NCI-H524 (cell line): ENCODE measurements at places on chromosomes 7 and 10.

GRCh38 chr10:89399956-89400355 lies 7.5 kb downstream of the IFIT1 start:
- DNase-seq, result no peak

GRCh38 chr7:133054162-133054840 lies 27.6 kb downstream of the CHCHD3 start:
- no peak for DNase-seq

GRCh38 chr10:11425676-11426075 lies 185.8 kb downstream of the USP6NL start:
- no peak for DNase-seq

GRCh38 chr10:96287392-96288105 lies 16.2 kb upstream of the BLNK start:
- no peak for DNase-seq

DNA sequence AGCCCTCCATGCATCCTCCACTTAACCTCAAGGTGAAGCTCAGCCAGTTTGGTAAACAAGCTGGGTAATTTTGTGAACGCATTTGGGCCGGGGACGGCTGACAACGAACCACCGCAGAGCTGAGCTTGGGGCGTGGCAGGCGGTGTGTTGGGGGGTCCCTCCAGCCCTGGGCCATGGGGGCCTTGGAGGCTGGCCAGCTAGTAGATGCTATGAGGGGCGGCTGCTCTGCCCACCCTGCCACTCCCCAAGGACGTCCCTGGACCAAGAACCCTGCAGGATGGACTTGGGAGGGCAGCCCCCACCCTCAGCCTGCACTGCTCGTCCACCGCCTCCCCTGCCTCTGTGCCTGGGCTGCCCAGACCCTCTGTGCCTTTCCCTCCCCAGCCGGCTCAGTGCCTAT lies 12.0 kb upstream of the SCART1 start:
- DNase-seq, result no peak

DNA sequence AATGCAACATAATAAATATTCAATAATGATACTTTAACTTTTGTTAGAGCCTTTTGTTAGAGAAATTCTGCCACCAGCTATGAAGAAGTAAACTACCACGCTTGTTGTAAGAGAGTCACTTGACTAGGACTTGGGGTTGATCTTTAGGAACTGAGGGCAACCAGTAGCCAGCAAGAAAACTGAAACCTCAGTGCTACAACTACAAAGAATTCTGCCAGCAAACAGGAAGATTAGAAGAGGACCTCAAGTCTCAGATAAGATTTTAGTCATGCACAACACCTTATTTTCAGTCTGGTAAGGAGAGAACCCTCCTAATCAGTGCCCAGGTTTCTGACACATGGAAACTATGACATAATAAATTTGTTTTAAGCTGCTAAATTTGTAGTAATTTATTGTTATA lies 498.3 kb upstream of the STEAP1 start:
- no peak for DNase-seq

GRCh38 chr10:100970914-100971811 lies 1.9 kb downstream of the SEMA4G start:
- no peak for DNase-seq

GRCh38 chr10:97007417-97007816 lies 175.3 kb downstream of the LCOR start:
- DNase-seq, result no peak

GRCh38 chr10:21318540-21319167 lies 206.8 kb downstream of the SKIDA1 start:
- DNase-seq, result no peak

GRCh38 chr10:119409906-119410305 lies 132.6 kb downstream of the RGS10 start:
- no peak for DNase-seq

DNA sequence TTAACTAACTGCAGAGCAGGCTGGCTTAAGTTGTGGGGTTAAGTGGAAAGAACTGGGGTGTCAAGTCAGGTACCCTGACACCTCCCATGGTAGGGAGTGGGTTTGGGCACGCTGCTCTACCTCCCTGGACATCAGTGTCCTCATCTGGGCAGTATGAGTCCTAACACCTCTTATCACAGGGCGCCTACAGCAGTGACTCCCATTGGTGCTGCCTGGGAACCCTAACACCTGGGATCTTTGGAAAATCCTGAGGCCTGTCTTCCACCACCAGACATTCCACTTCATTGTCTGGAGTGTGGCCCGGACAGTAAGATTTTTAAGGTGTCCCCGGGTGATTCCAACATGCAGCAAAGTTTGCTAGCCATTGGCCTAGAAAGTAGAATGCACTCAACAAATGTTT lies 239.1 kb downstream of the SKAP2 start:
- DNase-seq, result no peak

DNA sequence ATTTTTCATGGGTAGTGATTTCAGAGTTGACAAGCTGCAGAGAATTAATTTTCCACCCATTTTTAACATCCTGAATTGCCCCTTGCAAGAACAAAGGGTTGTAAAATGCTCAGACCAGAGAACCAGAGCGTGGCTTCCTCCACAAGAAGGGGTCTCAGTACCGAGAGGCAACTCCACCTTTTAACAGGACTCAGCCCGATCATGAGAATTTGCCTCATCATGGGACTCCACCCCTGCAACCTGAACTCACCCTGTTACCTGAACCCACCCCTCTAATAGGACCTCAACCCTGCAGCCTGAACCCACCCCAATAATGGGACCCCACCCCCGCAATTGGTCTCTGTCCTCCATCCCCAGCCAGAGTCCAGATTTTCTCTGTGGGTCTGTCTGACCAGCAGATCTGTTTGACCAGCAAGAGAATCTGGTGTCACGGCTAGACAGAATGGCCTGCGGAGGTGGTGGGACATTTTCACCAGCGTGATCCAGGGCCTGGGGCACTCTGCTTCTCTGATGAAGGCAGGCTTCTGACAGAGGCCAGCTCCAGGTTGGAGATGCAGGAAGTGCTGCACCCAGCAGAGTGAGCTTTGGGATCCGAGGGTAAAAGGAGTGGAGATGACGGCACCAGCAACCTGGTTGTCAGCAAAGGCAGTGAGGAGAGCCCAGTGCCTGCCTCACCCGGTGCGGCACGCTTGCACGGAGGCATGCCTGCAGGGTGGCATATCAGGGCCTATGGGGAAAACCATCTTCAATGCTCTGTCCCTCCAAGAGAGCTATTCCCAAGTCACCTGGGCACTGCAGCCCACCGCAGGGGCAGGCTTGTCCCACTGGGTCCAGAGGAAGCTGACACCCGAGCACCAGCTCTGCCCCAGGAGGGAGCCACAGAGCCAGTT lies 136.6 kb downstream of the TCERG1L start:
- DNase-seq, result no peak

- DNase-seq, result no peak
These were observed 75.5 kb downstream of the GRID1 start for GRCh38 chr10:86290933-86291615.

DNA sequence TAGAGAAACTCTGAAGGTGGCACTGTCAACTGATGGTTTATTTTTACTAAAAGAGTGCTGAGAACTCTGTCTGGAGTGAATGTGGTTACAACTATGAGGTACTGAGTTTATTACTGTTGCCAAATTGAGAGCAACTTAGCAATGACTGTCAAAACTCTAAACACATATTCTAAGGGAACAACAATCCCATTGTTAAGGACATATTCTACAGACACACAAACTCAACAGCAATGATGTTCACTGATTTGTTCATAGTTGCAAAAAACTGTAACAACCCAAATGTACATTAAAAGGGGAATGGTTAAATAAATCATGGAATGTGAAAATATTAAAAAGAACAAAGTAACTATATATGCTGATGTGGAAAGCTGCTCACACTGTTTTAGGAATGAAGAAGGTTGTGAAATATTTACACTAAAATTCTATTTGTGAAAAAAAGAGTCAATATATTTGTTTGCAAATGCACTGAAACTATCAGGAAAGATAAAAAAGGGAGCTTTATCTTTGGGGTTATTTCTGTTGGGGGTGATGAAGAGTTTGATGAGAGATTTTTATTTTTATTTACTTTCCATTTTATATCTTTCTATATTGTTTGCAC lies 12.9 kb downstream of the PON2 start:
- no peak for DNase-seq

- DNase-seq, result peak; percentile 50
These were observed 70.6 kb upstream of the PIK3CG start for GRCh38 chr7:106794276-106795083.

GRCh38 chr10:70785190-70785589 lies at the start of gene TBATA:
TSS of gene TBATA (minus strand) at chr10:70785377. CDS start at chr10:70783379, 1,998 bp downstream.
- no peak for DNase-seq

DNA sequence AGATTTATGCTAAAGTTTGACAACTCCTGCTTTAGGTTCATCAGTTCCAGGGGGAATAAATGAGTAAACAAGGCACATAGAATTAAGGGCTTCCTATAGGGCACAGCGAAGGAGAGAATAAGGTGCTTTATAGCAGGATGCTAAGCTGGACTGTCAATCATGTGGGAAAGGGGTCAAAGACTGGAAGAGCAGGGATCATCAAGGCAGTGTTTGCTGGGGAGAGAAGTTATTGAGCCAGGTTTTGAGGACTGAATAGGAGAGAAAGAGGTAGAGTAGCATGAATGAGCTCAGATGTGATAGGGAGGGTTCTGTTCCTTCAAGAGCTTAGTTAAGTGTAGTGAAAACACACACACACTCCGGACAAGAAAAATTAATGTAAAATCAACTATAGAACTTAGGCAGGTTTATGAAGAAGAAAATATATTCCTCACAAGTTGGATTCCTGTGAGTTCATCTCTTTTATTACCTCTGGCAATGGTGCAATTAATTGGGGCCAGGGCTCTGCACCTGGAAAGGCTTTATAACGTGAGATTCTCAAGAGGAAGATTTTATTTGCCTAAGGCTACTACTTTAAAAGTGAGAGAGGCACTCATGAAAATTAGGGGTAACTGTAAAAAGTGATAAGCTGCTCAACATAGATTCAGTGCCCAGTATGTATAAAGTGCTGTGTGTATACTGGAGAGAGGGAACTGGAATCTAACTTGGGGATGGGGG lies 222.4 kb downstream of the AUTS2 start:
- DNase-seq, result no peak

- no peak for DNase-seq
These were observed 965.5 kb downstream of the GRID1 start for GRCh38 chr10:85400981-85401695.

DNA sequence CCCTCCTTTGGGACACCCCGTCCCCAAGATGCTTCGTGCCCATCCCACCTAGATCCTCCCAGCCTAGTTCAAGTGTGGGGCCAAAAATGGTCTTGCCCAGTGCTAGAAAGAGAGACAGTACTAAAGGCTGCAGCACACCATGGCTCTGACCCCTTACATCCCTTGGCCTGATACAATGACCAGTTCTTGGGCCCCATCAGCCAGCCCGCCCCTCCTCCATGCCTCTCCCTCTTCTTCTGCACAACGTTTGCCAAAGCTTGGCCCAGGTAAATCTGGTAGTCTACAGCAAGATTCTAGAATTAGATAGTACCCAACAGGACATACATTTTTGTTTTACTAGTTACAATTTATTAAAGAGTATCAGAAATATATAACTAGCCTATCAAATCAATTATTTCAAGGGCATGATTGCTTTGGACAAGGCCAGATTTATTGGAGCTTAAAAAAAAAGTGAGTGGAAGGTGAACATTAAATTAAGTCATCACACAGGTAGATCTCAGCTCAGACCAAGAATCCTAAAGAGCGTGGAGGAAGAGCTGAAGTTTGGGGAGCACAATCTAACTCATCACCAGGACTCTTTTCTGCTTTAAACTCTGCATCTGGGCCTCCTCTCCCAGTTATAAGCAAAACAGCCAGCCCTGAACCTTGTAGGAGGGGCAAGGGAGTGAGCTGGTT lies 69.8 kb downstream of the ZMIZ1 start:
- no peak for DNase-seq

GRCh38 chr7:106057962-106058927 lies 53.9 kb downstream of the SYPL1 start:
- DNase-seq, result peak; percentile 93

- no peak for DNase-seq
These were observed 11.9 kb downstream of the RAB11FIP2 start for GRCh38 chr10:118034791-118035261.

DNA sequence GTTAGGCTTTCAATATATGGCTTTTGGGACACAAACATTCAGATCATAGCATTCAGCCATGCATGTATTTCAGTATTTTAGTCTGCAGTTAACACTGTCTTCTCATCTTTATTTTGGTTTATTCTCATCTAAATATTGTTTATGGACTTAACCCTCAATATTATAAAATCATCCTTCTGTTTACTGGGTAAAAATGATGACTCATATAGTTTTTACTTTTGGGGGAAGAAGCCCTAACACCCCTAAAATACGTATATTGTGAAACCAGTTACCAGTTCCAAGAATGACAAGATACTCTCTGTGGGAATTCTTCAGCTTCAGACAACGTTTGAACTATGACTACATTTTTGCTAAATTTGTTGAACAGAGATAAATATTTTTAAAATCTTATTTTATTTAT lies 505.4 kb downstream of the LRMDA start:
- no peak for DNase-seq

- DNase-seq, result peak; percentile 0
These were observed 8.2 kb downstream of the BLNK start for GRCh38 chr10:96263176-96263575.

DNA sequence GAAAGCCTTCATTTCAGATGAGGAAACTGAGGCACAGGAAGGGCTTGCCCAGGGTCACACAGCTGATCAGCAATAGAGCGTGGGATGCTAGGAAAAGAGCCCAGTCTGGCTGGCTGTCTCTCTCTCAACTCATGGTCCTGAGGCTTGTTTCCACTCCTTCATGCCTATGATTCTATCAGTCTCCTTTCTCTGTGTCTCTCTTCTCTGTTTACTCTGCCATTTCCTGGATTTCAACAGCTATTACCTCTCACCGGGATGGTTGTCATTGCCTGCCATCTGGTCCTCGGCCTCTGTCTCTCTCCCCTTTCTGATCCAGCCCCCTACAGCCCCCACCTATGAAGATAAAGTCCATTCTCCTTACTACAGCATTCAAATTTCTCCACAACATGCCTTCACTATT lies 93.3 kb upstream of the AGBL3 start:
- no peak for DNase-seq

DNA sequence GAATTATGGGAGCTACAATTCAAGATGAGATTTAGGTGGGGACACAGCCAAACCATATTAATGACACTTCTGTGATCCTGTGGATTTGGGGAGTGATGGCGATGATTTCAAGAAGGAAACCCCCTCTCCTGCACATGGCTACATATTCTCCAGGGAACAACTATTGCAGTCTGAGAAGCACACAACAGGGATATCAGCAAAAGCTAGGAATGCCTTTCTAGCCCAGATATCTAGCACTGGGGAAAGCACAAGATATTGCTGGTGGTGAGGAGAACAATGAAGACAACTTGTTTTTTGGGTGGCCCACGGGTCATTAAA lies 24.3 kb downstream of the EPDR1 start:
- DNase-seq, result no peak

DNA sequence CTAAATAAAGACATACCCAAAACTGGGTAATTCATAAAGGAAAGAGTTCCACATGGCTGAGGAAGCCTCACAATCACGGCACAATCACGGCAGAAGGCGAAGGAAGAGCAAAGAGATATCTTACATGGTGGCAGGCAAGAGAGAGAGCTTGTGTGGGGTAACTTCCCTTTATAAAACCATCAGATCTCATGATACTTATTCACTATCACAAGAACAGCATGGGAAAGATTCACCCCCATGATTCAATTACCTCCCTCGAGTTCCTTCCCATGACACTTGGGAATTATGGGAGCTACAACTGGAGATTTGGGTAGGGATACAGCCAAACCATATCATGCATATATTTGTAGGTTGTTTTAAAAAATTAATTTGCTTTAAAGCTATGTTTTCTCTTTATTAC lies 217.2 kb downstream of the PLXDC2 start:
- DNase-seq, result no peak

- no peak for DNase-seq
These were observed 56.4 kb downstream of the AP3M1 start for GRCh38 chr10:74094231-74094630.

GRCh38 chr7:90455163-90456030 lies 14.0 kb upstream of the PTTG1IP2 start:
- peak; percentile 1 for DNase-seq
